Activated CD8-positive, alpha-beta memory T cell treated with anti-CD3 and anti-CD28 coated beads for 4 hours (primary cell): ENCODE measurements at places on chromosomes 13 and 19.

DNA sequence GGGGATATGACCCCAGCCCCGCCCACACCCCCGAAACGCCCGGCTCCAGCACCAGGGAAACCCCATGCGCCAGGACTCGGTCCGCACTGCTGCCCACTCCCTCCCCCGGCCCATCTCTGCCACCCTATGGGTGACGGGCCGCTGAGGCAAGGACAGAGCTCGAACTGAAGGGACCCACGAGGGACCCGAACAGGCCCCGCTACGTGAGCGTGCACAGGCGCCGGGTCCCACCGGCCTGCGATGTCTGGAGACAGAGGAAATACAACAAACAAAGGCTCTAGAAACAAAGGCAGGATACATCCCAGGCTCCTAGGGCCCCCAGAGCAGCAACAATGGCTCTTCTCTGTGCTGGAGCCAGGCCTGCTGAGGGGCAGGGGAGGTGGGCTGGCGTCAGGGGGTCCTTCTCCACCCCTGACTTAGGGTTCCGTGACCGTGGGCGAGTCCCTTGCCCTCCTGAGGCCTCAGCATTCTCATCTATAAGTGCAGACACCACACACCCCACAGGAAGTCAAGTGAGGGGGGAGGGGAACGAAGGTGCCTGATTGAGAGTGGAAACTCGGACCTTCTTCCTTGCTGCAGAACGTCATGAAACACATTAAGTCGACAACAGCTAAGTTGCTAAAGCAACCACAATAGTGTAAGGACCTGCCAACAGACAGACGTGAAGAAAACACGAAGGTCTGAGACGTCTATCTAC lies 3.1 kb downstream of the ABHD17A start:
- DNase-seq, result no peak

- DNase-seq, result no peak
Measured at GRCh38 chr19:2302319-2303210, 5.4 kb downstream of the LINGO3 start.

DNA sequence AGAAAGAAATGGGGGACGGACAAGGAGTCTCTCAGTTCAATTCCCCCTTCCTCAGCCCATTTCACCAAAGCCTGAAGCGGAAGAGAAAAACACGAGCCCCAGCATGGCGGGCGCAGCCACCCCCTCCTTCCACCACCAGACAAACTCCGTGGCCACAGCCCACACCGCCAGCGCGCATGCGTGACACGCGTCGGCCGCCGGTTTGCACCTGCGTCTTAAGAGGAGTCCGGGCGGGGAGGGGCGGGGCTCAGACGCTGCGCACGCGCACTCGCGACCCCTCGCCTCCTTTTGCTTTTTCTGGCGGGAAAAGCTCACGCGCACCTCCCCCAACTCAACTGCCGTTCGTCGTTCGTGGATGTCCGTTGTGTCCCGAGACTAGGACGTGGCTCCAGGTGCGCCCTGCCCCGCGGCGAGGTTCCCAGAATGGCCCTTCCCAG lies at the start of gene KASH5:
Gene KASH5 (plus strand): TSS at position 314 of the 437 bp plus-strand sequence. CDS start 2,635 bp downstream, outside the sequence.
- DNase-seq, result peak; percentile 87

GRCh38 chr13:49606747-49607648 lies 21.3 kb upstream of the ARL11 start:
- peak; percentile 61 for DNase-seq

DNA sequence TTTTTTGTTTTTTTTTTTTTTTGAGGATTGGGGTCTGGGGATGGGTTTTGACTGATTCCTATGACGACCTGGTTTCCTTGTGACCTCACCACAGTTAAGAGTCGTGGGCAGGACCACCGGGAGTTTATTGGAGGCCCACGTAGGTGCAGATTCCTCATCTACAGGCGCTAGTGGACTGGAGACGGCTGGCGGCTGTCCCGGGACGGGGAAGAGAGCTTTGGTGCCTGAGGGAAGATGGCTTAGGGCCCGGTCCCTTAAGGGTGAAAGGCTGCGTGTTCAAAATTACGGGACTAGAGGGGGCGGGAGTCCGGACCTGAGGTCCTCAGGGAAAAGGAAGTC lies 682 bp upstream of the TEAD2 start:
- DNase-seq, result no peak

GRCh38 chr19:45508417-45508860 lies 1.2 kb downstream of the VASP start:
- DNase-seq, result no peak

- DNase-seq, result no peak
Measured at GRCh38 chr19:1170938-1171754, 2.9 kb downstream of the SBNO2 start.

GRCh38 chr19:2034729-2035589 lies 16.1 kb downstream of the MKNK2 start:
- DNase-seq, result no peak

GRCh38 chr19:29630655-29631054 lies 24.6 kb downstream of the POP4 start:
- no peak for DNase-seq

- no peak for DNase-seq
Measured at GRCh38 chr13:113397608-113398425, 33.9 kb upstream of the GRTP1 start.

- no peak for DNase-seq
Measured at GRCh38 chr19:55013596-55013995, 24.5 kb downstream of the GP6 start.

DNA sequence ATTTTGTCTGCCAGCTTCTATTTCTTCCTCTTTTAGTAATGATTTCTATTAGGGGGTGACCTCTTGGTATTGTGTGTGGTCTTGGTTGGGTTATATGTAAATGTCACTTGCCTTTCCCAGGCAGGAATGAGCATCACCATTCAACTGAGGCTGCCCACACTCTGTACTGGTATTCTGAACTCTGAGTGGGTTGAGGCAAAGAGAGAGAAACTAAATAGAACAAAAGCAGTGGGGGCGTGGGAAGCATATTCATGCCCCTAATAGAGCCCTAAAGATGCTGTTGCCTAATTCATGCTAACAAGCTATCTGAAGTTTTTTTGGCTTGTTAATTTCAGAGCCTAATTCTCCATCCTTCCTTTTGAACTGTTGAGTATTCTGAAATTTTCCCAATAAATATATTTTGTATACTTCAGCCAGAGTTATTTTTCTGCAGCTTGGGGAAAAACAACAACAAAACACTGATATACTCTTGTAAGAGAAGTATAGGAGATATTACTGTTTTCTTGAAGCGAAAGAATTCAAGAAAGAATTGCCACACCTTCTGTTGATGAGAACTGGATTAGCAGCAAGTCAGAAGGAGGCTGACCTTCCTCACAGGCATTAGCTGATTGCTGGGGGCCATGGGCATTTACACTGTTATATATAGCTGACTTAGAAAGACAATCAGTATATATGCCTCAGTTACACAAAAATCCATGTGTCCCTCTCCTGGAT lies 315.8 kb upstream of the KLF12 start:
- DNase-seq, result no peak

- DNase-seq, result no peak
Measured at GRCh38 chr13:114012141-114012540, 38.3 kb upstream of the C13orf46 start.

GRCh38 chr19:5298471-5298901 lies 42.1 kb downstream of the PTPRS start:
- no peak for DNase-seq

DNA sequence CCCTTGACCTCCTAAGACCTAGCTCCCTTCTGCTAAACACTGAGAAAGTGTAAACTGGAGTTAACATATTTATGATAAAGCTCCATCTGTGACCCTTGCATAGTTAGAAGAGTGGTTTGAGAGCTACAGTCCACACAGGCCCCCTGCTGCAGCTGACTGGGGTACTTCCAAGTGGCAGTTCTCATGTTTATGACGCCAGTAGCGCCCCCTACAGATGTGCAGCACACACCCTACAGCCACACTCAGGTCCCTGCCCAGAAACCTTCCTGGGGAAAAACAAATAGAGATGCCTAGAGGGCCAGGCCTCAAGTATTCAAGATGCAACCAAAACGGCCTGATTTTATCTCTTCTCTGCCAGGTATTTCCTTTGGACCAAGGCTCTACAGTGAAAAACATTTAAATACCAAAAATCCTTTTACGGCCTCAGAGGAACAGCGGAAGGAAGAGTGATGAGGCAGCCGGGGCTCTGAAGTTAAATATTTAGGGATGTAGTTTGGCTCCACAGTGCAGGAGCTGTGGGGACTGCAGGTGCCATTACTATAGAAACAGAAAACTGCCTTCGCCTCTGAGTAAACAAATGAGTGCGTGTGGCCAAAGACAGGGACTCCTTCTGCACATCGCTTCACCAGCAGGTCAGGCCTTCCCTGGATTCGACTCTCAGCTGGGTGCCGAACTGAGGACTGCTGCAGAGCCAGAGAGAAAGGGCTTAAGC lies 553.1 kb downstream of the EFNB2 start:
- DNase-seq, result no peak

DNA sequence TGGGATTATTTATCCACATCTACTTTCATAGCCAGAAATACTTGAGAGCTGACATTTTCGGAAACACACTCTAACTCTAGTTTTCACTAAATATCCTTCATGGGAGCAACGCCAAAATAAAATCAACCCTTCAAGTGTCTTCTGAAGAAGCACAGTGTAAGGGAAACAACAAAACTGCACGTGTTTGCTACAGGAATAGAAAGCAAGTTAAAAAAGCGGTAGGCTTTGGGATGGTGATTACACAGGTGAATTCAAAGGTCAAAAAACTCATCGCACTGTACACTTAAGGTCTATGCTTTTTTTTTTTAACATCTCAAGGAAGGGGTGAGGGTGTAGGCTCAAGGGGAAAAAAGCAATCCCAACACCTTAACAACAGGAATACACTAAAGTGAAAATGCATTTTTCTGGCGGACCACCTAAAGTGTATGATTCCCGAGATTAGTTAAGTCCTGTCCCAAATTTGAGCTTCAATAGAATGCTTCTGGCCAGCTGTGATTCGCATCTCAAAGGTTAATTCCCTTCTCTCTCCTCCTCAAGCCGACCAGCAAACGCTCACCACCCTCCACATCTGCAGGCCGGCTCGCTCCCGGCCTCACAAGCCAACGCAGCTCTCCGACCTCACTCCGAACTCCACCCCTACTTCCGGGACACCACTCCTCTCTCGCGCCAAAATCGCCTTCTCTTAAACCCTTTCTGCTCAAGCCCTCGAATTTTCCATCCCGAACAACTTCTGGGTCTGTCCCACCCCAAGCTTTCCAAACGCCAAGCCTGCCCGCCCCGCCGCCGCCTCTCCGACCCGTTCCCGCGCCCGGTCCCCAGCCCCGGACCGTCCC lies 1.1 kb downstream of the ARGLU1 start:
- DNase-seq, result peak; percentile 9

GRCh38 chr19:55651236-55651635 lies 3.2 kb downstream of the CCDC106 start:
- no peak for DNase-seq

DNA sequence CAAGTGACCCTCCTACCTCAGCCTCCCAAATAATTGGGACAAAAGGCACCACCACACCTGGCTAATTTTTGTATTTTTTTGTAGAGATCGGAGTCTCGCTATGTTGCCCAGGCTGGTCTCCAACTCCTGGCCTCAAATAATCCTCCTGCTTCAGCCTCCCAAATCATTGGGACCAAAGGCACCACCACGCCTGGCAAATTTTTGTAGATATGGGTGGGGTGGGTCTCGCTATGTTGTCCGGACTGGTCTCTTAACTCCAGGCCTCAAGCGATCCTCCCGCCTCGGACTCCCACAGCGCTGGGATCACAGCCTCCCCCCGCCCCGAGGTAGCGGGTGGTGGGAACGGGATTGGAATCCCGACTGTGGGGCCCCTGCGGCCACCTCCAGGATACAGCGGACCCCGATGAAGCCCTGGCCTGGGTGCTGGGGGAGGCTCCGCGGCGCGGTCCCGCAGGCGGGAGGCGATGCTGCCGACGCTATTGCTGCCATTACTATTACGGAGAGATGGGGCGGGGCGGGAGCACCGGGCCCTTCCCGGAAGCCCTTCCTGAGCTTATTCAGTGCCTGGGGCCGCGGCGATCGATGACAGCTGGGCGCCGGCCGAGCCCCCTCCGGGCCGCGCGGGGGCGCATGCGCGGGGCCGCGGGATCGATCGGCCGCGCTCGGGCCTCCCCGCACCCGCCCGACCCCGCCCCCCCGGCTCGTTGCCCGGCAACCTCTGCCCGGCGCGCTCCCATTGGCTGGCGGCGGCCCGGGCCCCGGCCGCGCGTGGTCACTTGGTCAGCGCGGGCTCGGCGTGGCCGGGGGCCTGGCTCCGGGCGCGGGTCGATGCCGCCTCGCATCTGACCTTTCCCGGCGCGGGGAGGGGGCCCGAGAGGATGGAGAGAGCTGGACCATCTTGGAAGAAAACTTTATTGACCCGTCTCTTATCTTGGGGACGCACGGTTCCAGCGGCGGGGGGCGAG lies 27.9 kb upstream of the ONECUT3 start:
- no peak for DNase-seq

- DNase-seq, result peak; percentile 43
Measured at GRCh38 chr19:2648528-2648937, 54.0 kb downstream of the GNG7 start.

DNA sequence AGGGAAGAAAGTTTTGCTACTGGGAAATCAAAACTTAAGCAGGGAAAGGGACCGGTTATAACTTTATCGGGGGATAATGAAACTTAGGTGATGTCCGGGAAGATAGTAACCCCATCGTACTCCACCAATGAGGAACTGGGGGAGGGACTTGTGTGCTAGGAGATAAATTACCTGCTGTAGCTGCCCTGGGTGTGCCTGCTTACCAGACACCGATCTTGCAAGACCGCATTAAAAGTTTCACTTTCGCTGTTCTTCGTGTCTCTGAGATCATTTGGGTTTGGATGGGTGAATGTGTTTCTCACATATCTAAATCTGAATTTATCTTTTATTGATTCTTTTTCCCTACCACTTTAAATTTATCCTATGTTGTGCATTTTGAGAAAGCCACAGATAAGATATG lies 381.4 kb downstream of the SLITRK6 start:
- DNase-seq, result no peak

DNA sequence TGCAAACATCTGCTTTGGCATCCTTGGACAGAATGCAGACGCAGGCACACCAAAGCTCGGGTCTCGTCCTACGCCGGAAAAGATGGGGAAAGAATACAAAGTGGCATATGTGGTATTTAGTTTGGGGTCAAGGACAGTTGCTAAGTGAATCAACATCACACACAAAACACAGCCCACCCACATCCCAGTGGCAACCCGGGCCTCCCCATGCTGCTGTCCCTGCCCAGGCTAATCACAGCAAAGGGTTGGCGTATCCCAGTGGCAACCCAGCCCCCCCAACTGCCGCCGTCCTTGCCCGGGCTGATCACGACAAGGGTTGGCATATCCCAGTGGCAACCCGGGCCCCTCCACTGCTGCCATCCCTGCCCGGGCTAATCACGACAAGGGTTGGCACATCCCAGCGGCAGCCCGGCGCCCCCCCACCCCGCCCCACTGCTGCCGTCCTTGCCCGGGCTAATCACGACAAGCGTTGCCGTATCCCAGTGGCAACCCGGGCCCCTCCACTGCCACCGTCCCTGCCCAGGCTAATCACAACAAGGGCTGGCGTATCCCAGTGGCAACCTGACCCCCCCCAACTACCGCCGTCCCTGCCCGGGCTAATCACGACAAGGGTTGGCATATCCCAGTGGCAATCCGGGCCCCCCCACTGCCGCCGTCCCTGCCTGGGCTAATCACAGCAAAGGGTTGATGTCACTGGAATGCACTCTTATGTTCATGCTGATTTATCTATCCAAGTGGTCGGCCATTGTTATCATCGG lies 167.8 kb upstream of the SOX1 start:
- no peak for DNase-seq

GRCh38 chr19:48510421-48511268 lies 990 bp downstream of the LMTK3 start:
- no peak for DNase-seq
